ENCODE measurements at places on chromosomes 11 and 22. TPM values are rescaled to one million over a fixed set of nuclear protein-coding genes. Genes with fewer than 3 reads are reported as not detected.

- DNase-seq, result no peak
These were observed 549.2 kb downstream of the MIAT start for GRCh38 chr22:27206374-27207133.

GRCh38 chr11:118892514-118892913 is 8.8 kb downstream of the CXCR5 start:
- DNase-seq, result no peak

DNA sequence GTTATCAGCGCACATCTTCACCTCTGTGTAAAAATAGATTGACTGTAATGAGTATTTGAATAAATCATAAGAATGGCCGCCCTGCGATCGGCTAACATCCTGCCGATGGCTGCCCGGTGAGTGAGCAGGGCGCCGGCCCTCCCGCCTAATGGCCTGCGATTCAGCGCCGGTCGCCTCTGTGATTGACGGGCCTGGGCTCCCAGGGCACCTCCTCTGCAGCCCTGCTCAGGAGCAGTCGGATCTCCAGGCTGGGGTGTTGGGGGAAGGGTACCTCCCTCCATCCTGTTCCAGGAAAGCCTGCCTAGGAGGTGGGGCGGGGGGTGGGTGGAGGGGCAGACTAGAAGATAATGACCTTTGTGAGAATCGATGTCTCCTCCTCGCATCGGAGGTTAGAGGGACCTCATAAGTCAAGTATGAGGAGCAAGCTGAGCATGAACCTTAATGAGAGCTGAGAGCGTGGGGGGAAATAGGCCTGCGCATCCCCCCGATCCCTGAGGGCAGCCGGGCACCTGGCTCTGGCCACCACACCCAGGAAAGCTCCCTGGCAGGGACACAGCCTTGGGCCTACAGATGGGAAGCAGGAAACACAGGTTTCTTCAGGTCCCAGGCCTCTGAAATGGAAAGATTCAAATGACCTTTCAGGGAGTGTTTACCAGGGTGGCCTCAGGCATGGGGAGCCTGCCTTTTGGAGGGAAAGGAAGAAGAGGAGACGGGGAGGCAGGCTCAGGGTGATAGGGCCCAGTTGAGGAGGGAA is 71.7 kb downstream of the PKNOX2 start:
- no peak for DNase-seq

DNA sequence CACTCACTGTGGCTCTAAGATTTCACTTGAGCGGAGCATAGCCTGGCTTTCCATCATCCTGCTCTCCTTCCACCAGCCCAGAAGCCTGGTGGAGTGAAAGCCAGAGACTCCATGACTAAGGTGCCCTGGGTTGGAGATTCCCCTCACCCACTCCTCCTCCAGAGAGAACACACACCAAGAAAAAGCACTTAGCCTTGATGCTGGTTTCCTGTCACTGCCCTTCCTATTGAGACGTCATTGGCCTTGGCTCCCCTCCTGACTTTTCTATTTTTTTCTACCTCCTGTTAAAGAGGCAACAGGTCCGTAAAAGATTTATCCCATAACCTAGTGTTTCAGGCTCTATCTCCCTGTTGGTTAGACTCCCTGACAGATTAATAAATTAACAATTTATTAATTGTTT is 38.5 kb upstream of the APLNR start:
- no peak for DNase-seq

DNA sequence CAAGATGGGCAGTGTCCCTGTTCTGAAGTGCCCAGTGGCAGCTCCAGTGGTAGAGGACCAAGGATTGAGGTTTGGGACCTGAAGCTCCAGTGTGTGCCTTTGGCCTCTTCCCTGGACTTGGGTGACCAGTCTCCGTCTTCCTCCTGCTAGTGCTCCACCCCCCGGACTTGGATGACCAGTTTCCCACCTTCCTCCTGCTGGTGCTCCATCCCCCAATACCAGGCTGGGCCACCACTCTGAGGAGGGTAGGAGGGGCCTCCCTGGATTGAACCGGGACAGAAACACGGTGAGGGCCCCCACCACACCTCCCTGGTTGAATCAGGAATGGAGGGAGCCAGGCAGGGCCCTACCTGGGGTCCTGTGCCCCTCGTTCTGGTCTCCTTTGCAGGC is 10.9 kb upstream of the NEAT1 start:
- no peak for DNase-seq

DNA sequence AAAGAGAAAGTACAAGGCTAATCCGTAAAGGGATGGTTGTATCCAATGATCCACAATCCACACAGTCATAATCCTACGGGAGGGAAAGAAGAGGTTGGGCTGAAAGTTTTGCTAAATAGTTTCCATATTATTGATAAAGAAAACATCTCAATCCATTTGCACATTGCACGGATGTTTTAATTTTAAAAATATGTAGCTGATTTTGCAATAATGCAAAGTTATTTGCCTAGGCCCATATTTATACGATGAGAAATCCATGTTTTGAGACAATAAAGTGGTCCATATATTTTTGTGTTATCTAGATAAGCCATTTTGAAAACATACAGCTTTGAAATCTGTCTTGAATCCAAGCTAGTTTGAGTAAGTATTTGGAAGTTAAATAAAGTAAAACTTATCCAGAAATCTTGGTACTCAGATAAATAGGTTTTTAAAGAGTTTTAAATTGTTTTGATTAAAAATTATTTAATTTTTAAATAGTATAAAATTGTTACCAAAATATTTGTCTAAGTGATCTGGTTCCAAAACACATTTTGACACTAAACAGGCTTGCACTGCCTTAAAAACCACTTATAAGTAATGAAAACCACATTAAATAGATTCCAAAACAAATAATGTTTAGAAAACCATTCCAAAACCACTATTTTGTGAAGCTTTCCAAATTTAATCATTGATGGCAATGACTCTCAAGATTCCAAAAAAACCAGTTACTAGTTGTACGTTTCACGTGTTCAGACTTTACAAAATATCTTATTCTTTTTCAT is 38.2 kb upstream of the PAMR1 start:
- no peak for DNase-seq

DNA sequence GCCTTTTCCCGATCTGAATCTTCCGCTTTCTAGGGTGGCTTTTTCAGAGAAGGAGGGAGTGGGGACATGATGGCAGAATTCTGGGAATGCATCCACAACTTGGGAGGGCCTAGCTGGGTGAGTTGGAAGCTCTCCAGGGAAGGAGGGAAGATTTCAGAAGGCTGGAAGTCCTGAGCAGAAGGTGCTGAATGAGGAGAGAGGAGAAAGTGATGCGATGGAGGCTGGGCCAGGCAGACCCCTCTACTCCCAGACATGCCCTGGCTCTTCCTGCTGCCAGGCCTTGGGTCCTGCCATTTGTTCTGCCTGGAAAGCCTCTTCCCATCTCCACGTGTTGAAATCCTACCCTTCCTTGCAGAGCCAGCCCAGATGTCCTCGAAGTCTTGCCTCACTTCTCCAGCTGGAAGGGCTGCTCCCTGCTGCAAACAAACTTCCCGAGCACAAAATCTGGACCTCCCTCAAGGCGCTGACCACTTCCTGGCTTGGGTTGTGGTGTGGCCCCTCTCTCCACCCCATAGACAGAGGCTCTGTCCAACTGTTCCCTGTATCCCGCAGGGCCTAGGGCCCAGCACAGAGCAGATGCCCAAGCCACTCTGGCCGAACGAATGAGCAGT is 16.8 kb downstream of the LRRC32 start:
- DNase-seq, result no peak

GRCh38 chr11:10398525-10398924 is 56.5 kb upstream of the AMPD3 start:
- DNase-seq, result peak; percentile 92

GRCh38 chr11:130674686-130675308 is 226.4 kb downstream of the ADAMTS15 start:
- DNase-seq, result peak; percentile 75

DNA sequence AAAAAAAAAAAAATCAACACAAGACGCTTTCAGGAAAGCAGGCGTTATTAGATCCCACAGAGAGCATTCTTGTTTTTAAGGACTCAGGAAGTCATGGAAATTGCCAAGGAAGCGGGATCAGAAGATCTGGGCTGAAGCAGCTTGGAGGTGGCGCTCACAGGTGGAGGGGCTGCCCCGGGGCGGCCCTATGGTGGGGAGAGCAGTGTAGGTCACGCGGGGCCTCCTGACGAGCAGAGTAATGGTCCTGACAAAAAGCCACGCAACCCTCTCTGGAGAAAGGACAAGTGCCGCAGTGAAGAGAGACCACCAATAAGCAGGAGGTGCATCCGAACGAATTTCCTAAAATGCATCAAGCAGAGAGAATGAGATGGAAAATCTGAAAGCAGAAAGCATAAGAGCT is 407.0 kb downstream of the BRD1 start:
- no peak for DNase-seq

- no peak for DNase-seq
These were observed 39.9 kb upstream of the SMIM38 start for GRCh38 chr11:69115586-69116560.

- DNase-seq, result peak; percentile 47
These were observed 71.5 kb downstream of the BRD1 start for GRCh38 chr22:49756201-49756600.

DNA sequence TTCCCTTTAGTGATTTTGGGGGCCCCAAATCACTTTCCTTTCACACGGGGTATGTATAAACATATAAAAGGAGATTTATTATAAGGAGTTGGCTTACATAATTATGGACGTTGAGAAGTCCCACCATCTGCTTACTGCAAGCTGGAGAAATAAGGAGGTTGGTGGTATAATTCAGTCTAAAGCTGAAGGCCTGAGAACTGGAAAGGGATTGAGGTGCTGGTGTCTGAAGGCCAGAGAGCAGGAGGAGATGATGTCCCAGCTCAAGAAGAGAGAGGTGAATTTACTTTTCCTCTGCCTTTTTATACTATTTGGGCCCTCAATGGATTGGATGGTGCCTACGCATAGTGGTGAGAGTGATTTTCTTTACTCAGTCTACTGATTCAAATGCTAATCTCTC is 1.3 kb upstream of the ZNF202 start:
- DNase-seq, result no peak

- no peak for DNase-seq
These were observed 63.9 kb downstream of the MYO7A start for GRCh38 chr11:77191823-77192495.

DNA sequence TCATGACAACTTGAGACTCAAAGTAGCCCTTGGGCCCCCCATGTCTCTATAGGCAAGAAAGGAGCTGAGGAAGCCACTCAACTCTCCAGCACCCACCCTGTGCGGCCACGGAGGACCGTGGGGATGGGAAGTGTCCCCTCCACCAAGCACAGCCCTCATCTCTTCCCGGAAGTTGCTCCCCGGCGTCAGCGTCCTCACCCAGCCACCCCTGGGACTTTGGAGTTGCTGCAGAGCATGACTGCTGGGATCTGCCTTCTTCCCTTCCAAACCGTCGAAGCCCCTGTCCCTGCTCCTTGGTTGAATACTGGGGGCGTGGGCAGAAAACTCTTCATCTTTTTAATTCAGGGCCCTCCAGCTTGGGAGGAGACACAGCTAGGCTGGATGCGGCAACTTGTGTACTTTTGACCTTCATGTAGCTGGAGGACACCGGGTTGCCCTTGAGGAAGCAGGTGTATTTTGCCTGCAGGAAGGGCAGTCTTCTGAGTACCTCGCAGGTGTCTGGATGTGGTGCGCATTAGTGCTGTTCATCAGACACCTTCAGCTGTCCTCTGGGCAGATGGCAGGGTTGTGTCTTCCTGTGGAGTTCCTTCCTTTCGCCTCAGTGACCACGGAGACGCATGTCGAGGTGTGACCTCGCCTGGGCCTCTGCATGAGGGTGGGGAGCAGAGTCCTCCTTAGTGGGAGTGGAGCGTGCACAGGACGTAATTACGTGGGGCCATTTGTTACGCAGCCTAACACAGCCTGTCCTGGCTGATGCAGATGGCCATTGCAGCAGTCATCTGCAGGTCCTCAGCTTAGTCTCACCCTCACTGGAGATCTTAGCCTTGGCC is 12.2 kb upstream of the IFITM3 start:
- DNase-seq, result no peak

DNA sequence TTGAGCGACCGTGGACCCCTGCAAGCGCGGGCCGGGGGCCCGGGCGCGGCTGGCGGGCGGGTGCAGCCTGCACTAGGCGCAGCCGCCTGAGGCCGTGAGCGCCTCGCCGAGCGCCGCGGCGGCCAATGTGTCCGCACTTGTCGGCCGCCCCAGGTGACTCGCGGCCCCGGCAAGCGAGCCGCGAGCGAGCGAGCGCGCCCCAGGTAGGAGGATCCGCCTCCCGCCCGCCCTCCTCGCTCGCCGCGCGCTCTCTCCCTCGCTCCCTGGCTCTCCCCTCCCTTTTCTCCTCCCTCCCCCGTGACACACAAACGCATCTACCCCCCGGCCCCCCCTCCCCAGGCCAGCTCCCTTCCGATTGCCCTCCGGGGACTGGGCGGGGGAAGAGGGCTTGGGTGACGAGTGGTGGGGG is at the start of gene WNT7B:
Gene WNT7B (minus strand): TSS at position 160 of the 409 bp plus-strand sequence. CDS start 408 bp downstream, outside the sequence.
- no peak for DNase-seq

DNA sequence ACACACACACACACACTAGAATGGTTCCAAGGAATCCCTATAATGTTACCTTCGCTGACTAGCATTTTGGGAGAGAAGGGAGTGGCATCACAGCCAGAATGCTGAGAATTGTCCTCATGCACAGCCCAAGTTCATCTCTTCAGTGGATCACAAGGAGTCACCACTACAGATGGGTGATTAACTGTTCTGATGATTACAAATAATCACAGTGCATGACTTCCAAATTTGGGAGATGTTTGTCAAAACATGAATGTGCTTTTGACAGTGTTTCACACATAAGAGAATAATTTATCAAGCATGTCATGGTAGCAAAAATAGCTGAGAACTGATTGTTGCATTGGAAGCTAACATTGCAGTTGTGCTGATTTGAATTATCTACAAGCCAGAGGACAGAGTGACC is 80.9 kb upstream of the SC5D start:
- DNase-seq, result peak; percentile 14

- DNase-seq, result no peak
These were observed 29.0 kb downstream of the LAYN start for GRCh38 chr11:111569476-111569875.

The CHRM1 gene
- total RNA-seq, result not detected

The MYOD1 gene
- not detected for total RNA-seq

The KRTAP5-10 gene
- total RNA-seq, result not detected

The SAC3D1 gene
- 21.8 TPM for total RNA-seq

The FAM227A gene
- 0.97 TPM for total RNA-seq

The IGF2 gene
- 29.5 TPM for total RNA-seq

The LRRC56 gene
- total RNA-seq, result not detected

The MS4A15 gene
- not detected for total RNA-seq

The NF2 gene
- total RNA-seq, result 34.5 TPM

The ILK gene
- 481 TPM for total RNA-seq

The TRABD gene
- 31.0 TPM for total RNA-seq
